ENCODE measurements at places on chromosomes 12 and 14. TPM values are rescaled to one million over a fixed set of nuclear protein-coding genes. Genes with fewer than 3 reads are reported as not detected.

Gene PKP2
- total RNA-seq = 56.0 TPM

Gene DPPA3
- not detected for total RNA-seq

Gene KRT74
- total RNA-seq = not detected

Gene PSEN1
- total RNA-seq = 104 TPM

Gene KRT1
- not detected for total RNA-seq

Gene MYF6
- total RNA-seq = not detected

Gene GPR132
- under 0.01 TPM for total RNA-seq

Gene CLEC6A
- total RNA-seq = not detected

Gene TBC1D30
- total RNA-seq = 1.9 TPM

Gene DIABLO
- total RNA-seq = 56.7 TPM

Gene PPP1R1A
- not detected for total RNA-seq

Gene ABCD2
- not detected for total RNA-seq

Gene TEX52
- not detected for total RNA-seq

Gene KRT2
- total RNA-seq = not detected

Gene ACADS
- total RNA-seq = 6.2 TPM

Gene BMP4
- not detected for total RNA-seq

Gene CFAP54
- total RNA-seq = under 0.01 TPM

Gene PIWIL1
- total RNA-seq = not detected

Gene ESR2
- total RNA-seq = 0.07 TPM

Gene B4GALNT1
- 0.07 TPM for total RNA-seq

Gene KCNJ8
- total RNA-seq = not detected

Gene PDE3A
- not detected for total RNA-seq

Gene ITGB7
- total RNA-seq = 3.1 TPM

Gene EML5
- 0.78 TPM for total RNA-seq

Gene ERBB3
- 35.2 TPM for total RNA-seq

Gene ADCY4
- total RNA-seq = 0.85 TPM

Gene ADSS1
- total RNA-seq = 3.8 TPM

Gene C12orf56
- 1.7 TPM for total RNA-seq

Gene ALDH1L2
- total RNA-seq = 34.2 TPM

Gene PCED1B
- 2.6 TPM for total RNA-seq

Gene ANKRD52
- total RNA-seq = 40.3 TPM

Gene HOXC12
- not detected for total RNA-seq

Gene TSPAN11
- 0.07 TPM for total RNA-seq

Gene SLC25A21
- 1.4 TPM for total RNA-seq

Gene FGF6
- not detected for total RNA-seq

Gene CCDC177
- not detected for total RNA-seq

Gene SLC2A14
- total RNA-seq = not detected

Gene USP15
- total RNA-seq = 80.1 TPM

Gene ALX1
- total RNA-seq = under 0.01 TPM

Gene ABCD4
- total RNA-seq = 11.6 TPM

Gene TNFRSF1A
- 110 TPM for total RNA-seq

Gene FAIM2
- not detected for total RNA-seq

Gene CLEC4C
- not detected for total RNA-seq
